ENCODE measurements at places on chromosomes 4 and X. TPM values are rescaled to one million over a fixed set of nuclear protein-coding genes. Genes with fewer than 3 reads are reported as not detected.

Gene GIMD1
- total RNA-seq = not detected

DNA sequence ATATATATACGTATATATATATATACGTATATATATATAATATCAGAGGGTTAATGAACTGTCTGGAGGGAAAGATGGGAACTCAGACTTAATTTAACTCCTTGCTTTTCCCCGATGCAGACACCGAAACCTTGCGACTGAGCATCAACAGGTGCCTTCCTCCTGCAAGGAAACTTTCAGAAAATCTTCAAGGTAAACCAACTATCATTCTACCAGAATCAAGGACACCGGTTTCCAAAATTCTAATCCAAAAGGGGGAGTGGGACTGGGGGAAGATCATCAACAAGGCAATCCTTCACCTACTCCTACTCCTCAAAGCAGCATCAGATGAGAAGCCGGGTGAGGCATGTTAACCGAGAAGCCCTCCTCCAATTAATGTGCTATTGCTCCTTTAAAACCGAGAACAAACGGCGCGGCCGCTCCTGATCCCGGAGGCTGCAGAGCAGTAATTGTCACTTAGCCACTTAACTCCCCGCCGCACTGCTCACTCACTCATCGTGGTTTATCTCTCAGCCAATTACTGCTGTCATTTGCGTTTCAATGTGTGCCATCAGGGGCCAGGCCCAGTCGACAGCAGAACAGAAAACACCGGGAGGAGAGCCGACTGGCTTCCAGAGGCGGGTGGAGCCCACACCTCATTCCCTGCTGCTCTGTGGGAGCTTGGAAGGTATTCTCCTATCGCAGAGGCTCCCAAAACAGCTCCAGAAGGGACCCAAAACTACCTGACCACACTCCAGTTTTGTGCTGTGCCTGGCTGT lies 61.7 kb downstream of the MAML3 start:
- H3K27me3 ChIP-seq = peaks cover 11% of the 10 kb centered on the region
- peak overlapping the region; percentile 79 for H3K4me3 ChIP-seq
- H3K27ac ChIP-seq = peak overlapping the region; percentile 86
- peak; percentile 83 for DNase-seq
- no peaks in the 10 kb centered on the region for H3K36me3 ChIP-seq
- peaks cover 53% of the 10 kb centered on the region for H3K4me1 ChIP-seq

Gene ZMAT1
- total RNA-seq = 5.2 TPM

Gene CLDN22
- total RNA-seq = not detected

DNA sequence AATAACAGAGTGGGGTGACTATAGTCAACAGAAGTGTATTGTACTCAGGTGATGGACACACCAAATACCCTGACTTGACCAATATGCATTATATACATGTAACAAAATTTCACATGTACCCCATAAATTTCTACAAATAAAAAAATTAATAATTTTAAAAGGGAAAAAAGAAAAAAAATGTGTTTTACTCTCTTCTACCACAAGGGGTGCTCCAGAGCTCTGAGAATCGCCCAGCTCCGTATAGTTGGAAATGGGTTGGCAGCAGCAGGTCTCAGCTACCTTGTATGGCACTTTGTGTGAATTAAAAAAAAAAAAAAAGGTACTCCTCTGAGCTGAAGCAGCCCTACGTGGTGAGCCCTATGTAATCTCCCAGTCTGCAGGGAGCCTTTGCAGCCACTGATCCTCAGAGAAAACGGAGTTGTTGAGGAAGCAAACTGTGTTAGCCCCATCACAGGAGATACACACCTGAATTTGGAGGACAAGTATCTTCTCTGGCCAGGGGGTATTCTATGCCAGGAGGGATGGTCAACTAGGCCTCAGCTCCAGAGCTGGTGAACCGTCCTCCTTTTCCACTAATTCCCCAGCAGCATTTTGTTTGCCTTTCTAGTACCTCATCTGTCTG lies 17.2 kb upstream of the POLA1 start:
- H3K4me1 ChIP-seq = no peaks in the 10 kb centered on the region
- no peak overlapping the region for H3K27ac ChIP-seq
- H3K27me3 ChIP-seq = peaks cover 1% of the 10 kb centered on the region
- H3K4me3 ChIP-seq = no peak overlapping the region

Gene TREX2
- total RNA-seq = 0.29 TPM

Gene SSX2B
- not detected for total RNA-seq

DNA sequence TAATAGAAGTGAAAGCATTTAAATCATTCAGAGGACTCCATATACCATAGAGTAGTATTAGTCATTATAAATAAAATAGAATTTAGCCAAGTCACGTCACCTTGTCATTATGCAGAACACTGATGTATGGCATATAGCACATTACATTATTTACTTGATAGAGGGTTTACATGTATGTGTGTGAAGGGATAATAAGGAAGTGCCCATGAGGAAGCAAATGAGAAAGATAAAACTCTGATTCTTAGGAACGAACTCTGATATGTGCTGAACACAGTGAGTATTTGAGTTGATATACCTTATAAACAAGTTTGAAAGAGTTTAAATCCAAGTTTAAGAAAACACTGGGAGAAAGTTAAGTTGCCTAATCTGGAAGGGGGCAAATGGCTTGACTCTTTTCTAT lies 160.5 kb upstream of the NDST3 start:
- no peaks in the 10 kb centered on the region for H3K4me1 ChIP-seq
- no peak overlapping the region for H3K27ac ChIP-seq
- H3K4me3 ChIP-seq = no peak overlapping the region
- no peaks in the 10 kb centered on the region for H3K36me3 ChIP-seq

Gene KIAA1210
- total RNA-seq = 0.98 TPM

- H3K4me1 ChIP-seq = no peaks in the 10 kb centered on the region
- DNase-seq = no peak
- H3K4me3 ChIP-seq = no peak overlapping the region
- no peaks in the 10 kb centered on the region for H3K27me3 ChIP-seq
Measured at GRCh38 chrX:150544222-150544787, 24.1 kb upstream of the MTM1 start.

Gene TRAM1L1
- 6.5 TPM for total RNA-seq

GRCh38 chr4:159422019-159422418 lies 319.1 kb downstream of the RAPGEF2 start:
- DNase-seq = no peak
- peaks cover 5% of the 10 kb centered on the region for H3K36me3 ChIP-seq
- H3K27me3 ChIP-seq = no peaks in the 10 kb centered on the region
- no peak overlapping the region for H3K27ac ChIP-seq

DNA sequence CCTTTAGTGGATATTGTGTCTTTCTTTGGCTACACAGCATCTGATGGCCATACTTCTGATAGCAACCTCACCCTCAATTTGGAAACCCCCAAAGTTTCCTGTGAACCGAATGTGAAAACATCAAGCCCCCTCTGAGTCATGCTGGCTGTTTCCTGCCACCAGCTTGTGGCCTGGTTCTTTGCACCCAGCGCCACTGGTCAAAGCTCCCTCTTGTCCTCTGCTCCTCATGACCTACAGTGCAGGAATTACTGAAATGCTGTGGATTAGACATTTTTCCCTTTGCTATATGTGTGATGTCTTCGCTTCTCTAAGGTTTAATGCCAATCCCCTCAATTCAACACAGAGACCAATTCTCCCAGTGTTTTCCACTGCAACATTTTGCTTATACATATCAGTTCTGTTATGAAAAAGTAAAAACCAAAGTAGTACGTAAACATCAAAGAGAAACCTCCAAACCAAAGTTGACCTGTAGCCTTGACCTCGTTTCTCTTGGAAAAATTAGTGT lies 224.0 kb upstream of the TENM3 start:
- DNase-seq = no peak
- H3K27ac ChIP-seq = no peak overlapping the region
- H3K4me1 ChIP-seq = peaks cover 15% of the 10 kb centered on the region
- H3K27me3 ChIP-seq = peaks cover 5% of the 10 kb centered on the region
- H3K4me3 ChIP-seq = no peak overlapping the region

DNA sequence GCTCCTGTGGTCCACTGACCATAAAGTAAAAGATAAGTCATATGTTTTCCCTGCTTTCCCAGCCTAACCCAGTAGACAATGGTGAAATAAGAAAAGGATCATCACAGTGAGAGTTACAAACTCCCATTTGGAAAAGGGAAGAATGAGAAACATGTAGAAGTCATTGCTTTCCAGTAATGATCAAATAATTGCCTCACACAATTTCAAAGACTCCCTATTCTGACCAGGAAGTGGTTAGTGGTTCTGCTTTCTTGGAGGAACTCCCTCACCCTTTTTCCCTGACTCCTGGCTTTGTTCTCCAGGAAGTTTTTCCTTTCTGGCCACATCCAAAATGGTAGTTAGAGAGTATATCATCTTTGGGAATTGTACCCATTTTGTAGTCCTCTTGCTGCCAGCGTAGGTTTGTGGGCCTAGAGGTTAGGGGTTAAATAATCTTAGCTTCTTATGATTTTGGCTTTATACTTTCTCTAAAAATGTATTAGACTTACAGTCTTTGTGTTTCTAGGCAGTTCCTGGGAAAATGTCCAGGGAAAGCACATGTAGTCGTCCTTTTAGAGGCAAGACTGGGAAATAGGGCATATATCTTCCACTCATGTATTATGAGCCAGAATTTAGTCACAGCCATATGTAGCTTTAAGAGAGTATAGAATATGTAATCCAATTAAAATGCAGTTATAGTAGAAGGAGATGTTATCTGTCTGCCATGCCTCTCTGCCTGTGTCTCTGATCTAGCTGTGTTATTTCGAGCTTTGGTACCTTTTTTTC lies 10.5 kb downstream of the VAMP7 start:
- H3K4me1 ChIP-seq = peaks cover 4% of the 10 kb centered on the region
- DNase-seq = no peak
- H3K36me3 ChIP-seq = peaks cover 9% of the 10 kb centered on the region

Data from glutamatergic neuron (in vitro differentiated cells).